NCI-H2029 (cell line): ENCODE measurements at places on chromosomes 5 and 9.

DNA sequence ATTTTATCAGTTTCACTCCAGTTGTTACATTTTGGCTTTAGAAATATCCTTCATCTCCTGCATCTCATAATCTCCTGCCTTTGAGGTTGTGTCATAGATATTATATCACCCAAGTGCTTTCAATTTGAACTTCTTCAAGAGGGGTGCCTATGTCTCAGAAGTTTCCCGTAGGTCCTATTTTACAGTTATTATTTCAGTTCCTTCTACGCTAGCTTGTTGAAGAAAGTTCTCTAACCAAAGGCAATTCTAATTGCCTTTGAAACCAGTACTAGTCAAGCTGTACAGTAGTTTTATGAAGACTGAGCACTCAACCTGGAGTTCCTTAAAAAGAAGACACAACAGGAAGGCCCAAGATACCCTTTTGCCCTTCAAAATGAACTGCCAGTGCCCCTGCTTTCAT is 116.4 kb downstream of the ZCCHC7 start:
- DNase-seq: no peak

- DNase-seq: no peak
These were observed 33.4 kb downstream of the VAV2 start for GRCh38 chr9:133958756-133959155.

GRCh38 chr5:156120777-156121176 is 206.2 kb upstream of the SGCD start:
- no peak for DNase-seq

GRCh38 chr9:131117121-131117761 is 8.1 kb upstream of the NUP214 start:
- DNase-seq: no peak

DNA sequence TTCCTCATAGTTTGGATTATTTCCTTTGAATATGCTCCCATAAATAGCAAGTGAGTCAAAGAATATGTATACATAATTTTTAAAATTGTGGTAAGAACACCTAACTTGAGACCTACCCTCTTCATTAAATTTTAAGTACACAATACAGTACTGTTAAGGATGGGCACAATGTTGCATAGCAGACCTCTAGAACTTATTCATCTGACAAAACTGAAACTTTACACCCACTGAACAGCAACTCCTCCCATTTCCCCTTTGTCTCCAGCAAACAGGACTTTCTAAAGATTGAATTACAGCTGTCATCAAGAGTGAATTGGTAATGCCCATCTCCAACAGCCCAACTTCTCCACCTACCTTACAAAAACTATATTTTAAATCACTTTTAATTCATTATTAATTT is 388.9 kb downstream of the HTR1A start:
- DNase-seq: no peak

DNA sequence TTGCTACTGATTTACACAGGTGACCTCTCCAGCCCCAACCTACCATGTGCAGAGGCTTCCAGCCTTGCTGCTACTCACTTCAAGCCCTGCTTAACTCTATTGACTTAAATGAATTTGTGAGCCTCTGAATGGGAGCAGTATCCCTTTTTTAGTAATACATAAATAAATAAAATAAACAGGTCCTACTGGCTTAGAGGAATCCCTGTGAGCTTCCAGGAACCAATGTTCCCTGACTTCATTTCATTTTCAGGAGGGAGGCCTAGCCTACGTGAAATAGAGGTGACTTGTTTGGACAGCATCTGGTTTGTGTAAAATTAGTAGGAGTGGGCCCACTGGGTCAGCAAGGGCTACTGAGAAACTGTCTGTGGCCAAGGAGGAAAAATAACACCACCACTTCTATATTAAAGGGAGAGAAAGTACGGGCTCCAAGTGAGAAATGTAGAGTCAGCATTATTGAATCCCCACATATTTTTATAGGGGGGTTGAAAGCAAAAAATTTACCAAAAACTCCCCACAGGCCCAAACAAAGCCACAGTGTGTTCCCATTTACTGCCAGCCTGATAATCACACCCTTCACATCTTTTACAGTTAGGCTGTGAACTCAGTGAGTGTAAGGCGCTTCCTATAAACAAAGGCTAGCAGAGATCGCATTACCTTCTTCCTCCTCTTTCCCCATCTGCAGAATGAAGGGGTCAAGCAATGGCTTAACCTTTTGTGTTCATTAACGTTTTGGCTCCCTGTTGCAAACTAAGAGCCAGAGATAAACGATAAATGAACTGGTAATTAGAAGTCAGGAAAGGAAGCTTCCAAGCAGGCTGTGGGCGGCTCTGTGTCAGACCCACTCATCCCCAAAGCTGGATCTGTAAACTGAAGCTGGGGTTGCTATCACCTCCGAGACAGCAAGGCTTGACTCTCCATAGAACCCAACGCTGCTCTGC is 138.8 kb upstream of the LIFR start:
- no peak for DNase-seq
